Umbilical cord (tissue), 2 donors: ENCODE measurements at places on chromosomes 4 and X.

- DNase-seq, result no peak
Observed at GRCh38 chr4:122065915-122066314, 86.2 kb upstream of the BLTP1 start.

DNA sequence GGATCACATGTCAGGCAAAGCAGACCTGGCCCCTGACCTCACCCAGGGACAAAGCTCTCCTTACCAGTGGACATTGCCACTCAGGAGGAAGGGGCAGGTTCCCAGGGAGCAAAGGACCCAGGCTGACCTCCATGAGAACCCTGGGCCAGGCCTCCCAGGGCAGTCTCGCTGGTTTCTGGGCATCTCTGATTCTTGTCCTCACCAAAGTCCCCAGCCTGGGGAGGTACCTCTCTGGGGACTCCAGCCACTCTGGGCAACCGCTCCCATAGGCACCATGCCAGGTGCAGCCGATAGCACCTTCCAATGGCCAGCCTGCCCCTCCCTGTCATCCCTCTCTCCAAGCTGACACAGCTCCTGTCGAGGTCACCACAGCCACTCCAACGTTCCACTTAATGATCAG is 7.9 kb downstream of the EVC2 start:
- DNase-seq, result no peak

DNA sequence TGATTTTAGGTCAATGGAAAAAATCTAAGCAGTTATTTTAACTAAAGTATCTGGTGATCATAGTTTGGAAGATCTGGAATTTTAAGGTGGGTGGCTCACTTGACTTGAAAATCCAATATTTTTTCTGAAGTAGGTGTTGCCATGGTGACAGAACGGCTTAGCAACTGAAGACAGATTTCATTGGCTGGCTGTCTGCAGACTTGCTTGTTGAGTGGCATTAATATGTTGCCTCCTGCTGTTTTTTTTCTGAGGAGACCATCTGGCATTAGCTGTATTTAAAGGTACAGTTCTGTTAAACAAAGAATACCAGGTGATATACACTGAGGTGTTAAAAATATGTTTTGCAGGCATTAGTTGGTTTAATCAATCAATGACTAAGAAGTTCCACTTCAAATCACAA is 19.8 kb downstream of the CPE start:
- DNase-seq, result peak; percentile 35

DNA sequence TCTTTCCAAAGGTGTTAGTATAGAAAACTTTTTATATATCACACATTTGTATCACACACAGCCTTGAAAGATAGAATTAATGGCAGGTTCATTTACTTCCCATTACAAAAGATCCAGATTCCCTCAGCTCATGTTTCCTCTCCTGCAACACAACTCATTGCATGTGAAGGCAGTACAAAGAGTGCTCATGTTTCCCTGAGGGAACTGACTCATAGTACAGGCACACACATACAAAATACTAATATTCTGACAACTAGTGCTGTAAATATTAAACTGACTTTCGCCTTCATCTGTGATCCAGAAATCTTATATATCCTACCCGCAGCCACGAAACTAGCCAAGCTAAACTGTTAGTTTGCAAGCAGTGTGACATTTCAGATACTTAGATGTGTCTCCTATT is 819.8 kb upstream of the PCDH7 start:
- no peak for DNase-seq

DNA sequence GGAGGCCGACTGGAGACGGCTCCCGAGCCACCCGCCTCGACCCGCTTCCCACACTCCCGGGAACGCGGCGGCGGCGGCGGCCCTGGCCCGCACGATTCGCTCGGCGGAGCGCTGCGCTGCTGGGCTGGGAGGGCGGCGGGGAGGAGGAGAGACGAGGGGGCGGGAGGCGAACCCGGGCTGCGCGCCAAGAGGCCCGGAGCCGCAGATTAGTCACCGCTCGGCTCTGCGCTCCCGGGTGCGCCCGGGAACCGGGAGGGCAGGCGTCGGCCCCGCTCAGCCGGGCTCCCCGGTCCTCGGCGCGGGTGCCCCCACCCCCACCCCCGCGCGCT is 11.2 kb upstream of the BCOR start:
- peak; percentile 76 for DNase-seq
